ENCODE measurements at places on chromosomes 7 and 10.

- no peak for DNase-seq
Measured at GRCh38 chr10:11493646-11494045, 117.8 kb downstream of the USP6NL start.

- DNase-seq: no peak
Measured at GRCh38 chr7:127900732-127901685, 130.2 kb downstream of the LRRC4 start.

- no peak for DNase-seq
Measured at GRCh38 chr10:58177362-58177947, 90.2 kb downstream of the IPMK start.

GRCh38 chr7:137873524-137873923, 26.8 kb upstream of the DGKI start:
- DNase-seq: no peak

DNA sequence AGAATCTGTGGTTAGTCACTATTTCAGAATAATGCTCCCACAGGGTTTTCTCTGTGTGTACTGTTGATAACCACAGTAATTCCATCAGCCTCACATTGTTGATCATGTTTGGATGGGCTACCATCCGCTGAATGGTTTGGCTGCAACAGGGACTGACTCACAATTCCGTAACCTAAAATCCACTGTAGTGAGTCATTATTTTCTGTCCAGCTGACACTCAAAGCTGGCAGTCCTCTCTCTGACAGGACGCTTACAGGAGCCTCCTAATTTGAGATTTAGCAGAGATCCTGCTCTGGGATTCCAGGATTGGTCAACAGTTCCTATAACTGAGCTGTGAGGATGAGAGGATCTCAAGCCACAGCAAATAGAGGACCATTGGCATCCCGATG, 32.7 kb downstream of the VWA2 start:
- no peak for DNase-seq

DNA sequence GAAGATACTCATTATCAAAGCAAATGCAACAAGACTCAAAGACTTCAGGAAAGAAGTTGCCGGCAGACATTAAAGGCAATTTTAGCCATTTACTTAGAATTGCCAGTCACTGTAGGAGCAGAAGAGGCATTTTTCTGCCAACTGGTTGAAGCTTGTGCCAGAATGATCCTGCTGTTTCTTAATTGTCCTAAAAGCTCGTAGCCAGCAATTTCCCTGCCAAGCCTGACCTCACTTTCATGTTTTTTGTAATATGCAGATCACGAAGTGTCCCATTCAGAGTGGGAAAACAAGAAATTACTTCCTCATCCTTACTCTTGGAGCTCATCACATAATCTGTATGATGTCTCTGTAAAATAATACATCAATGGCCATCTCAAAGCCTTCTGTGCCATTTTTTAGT, 130.9 kb upstream of the ANKRD1 start:
- no peak for DNase-seq

DNA sequence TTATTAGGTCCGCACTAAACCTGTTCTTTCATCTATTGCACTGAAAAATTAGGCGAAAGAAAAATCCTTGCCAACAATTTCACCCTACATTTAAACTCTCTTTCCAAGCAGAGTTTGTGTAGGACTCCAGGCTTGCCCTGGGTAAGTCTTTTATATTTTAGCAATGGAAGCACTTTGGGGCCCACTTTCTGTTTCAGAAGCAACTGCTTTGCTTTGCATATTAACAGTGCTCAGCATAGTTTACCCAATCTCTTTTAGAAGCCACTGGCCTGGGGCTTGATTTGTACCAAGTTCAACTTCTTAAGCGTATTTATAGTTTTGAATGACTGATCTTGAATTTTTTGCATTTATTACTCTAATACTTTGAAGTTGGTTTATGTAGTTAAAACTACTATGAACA, 78.8 kb upstream of the MDFIC start:
- DNase-seq: no peak

GRCh38 chr10:96053985-96054384, 10.6 kb downstream of the CCNJ start:
- no peak for DNase-seq

DNA sequence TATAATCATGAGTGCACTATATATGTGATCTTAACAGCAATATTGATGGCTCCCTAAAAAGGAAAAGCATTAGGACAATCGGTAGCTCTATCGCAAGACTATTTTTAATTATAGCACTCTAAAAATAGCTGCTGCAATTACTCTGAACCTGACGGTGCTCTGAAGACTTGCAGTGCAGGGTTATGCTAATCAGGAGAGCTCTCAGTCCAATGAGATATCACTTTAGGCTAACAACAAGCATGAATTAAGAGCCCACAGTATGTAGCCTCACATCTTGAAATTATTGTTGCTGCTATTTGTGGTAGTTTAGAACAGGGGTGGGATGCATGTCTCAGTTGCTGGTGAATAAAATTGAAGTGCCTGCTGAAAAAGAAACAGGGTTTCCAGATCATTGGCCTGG, 515.8 kb upstream of the AKR1E2 start:
- no peak for DNase-seq

DNA sequence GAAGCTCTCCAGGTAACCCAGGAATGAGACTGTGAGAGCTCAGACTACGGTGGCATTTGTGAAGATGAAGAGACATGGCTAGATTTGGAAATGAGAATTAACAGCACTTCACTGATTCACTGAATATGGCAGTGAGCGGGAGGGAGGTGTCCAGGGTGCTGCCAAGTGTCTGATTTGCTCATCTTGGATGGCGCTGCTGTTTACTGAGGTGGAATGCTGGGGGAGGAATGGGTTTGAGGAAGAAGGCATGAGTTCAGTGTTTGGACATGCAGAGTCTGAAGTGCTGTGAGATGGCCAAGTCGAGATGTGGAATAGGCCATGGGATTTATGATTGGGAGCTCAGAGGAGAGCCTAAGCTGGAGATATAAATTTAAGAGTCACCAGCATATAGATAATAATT, 437.1 kb upstream of the NPVF start:
- DNase-seq: no peak
